ENCODE measurements at places on chromosomes 1 and 21. TPM values are rescaled to one million over a fixed set of nuclear protein-coding genes. Genes with fewer than 3 reads are reported as not detected.
A peak's percentile ranks its signal among the peaks of the same experiment; 100 is the strongest.

PADI1 gene
- not detected for total RNA-seq

PHF13 gene
- 3.3 TPM for total RNA-seq

TMEM234 gene
- total RNA-seq = 20.6 TPM

PRDM2 gene
- total RNA-seq = 43.8 TPM

- DNase-seq = no peak
These were observed 18.7 kb downstream of the TMEM50A start for GRCh38 chr1:25356848-25357247.

- DNase-seq = no peak
These were observed 17.8 kb downstream of the GNG4 start for GRCh38 chr1:235631816-235632215.

- peak; percentile 67 for DNase-seq
These were observed 42.6 kb downstream of the KIRREL1 start for GRCh38 chr1:158035976-158036583.

GRCh38 chr1:84171481-84171880 is 27.4 kb downstream of the PRKACB start:
- no peak for DNase-seq

GRCh38 chr1:184533915-184534314 is 147.1 kb downstream of the C1orf21 start:
- no peak for DNase-seq

GRCh38 chr1:200265104-200265503 is 144.7 kb downstream of the ZNF281 start:
- DNase-seq = no peak

DNA sequence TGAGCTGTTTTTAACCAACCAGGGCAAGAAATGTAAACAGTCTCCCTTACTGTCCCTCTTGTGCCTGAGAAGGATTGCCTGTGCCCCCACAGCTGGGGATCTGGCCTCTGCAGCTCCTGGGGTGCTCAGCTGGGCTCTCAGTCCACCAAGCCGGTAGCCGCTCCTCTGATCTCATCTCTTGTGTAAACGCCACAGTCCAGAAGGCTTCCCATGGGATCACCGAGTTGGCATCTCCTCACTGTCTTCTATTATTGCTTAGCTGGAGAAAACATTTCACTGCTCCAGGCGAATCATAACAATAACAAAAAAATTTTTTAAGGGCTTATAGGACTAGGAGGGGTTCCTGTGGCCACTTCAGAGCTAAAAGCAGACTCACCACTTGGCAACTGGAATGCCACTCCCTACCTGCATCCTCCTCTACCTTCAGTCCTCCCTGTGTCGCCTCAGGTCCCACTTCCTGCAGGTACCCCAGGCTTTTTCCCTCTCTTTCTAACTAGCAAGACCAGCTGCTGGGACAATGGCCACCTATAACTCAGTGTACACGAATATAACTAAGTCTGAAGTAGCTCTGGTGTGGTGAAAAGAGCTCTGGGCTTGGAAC is 75.8 kb downstream of the ATP1A1 start:
- DNase-seq = no peak

GRCh38 chr1:51231120-51231519 is 5.0 kb upstream of the RNF11 start:
- DNase-seq = no peak

DNA sequence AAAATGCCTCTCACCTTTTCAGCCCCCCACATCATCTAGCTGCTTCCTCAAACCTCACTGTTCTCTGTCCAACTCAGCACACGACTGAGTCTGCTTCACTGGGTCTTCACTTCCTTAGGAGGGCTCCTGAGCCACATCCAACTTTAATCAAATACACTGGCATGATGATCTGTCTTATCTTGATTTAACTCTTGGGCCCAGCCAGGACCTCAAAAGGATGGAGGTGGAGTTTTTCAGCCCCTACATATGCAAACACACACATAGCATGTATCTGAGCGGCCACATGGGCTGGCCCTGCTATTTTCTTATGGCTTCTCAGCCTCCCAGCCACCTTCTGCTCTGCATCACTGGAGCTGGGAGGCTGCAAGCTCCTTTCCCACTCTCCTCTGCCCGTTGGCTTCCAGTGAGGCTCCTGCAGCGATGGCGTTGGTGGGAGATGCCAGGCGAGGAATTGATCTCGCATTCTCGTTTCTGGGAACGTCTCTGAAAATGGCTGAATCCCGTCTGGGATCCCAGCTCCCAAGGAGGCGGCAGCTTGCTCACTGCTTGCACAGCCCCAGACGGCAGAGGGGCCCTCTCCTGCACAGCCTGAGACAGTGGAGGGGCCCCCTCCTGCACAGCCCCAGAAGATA is 1.8 kb upstream of the PRXL2B start:
- peak; percentile 28 for DNase-seq

GRCh38 chr21:35381743-35382310 is 332.7 kb upstream of the RUNX1 start:
- no peak for DNase-seq

DNA sequence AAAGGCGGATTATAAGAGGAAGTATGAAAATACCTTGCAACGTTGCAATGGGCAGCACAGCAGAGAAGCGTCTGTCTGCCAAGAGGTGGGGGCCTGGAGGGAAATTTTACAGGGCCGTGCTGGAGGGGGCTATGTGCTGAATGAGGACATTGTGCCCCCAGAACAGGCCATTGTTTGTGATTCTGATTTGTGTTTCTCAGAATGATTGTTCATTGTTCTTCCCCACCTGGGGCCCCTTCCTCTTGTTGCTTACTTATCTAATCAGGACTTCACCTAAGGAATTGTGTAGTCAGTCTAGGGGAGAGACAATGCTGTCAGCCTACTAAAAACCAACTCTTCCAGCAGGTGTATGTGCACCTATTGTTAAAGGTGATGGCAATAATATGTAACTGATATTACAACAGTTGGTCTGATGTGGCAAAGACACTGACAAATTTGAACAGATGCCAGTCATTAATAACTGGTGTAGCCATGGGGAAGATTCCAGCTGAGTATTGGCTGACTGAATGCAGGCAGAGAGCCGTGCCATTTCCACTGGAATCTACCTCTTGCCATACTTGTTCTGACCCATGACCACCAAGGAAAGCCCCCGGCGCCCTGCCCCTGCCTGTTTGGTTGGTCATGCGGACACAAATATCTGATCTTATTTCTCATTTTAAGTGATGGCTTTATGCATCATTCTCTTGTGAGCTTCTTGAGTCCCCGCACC is 45.2 kb upstream of the PSEN2 start:
- DNase-seq = no peak

GRCh38 chr1:84271441-84272151 is 29.9 kb upstream of the SAMD13 start:
- DNase-seq = peak; percentile 29
